Cortex of kidney (tissue), 1 donor: ENCODE measurements at places on chromosomes 2 and 18.

- DNase-seq, result no peak
These were observed 38.6 kb upstream of the ZNF512 start for GRCh38 chr2:27544143-27544821.

DNA sequence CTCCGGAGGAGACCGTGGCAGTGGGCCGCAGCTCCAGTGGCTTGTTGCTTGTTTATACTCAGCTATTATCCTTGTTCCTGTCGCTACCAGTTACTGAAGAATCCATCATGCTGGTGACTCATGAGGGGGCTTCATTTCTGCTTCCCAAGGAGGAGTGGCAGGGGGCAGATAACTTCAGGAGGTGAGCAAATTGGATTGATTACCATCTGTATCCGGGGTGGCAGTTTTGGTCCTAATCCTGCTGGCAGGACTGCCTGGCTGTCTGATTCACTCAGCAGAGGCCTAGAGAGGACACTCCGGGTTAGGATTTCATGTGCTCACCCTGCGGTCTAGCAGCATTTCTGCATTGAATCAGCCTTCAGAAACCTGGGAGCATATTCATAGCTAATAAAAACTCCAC lies 230.0 kb downstream of the ACTR3 start:
- no peak for DNase-seq

GRCh38 chr18:64119916-64120315 lies 29.0 kb downstream of the LINC00305 start:
- no peak for DNase-seq

- DNase-seq, result no peak
These were observed 799.6 kb upstream of the CHAC2 start for GRCh38 chr2:52968043-52968442.

GRCh38 chr2:8620611-8621382 lies 61.1 kb upstream of the ID2 start:
- no peak for DNase-seq

GRCh38 chr2:30362468-30363081 lies 84.5 kb upstream of the LCLAT1 start:
- DNase-seq, result no peak

DNA sequence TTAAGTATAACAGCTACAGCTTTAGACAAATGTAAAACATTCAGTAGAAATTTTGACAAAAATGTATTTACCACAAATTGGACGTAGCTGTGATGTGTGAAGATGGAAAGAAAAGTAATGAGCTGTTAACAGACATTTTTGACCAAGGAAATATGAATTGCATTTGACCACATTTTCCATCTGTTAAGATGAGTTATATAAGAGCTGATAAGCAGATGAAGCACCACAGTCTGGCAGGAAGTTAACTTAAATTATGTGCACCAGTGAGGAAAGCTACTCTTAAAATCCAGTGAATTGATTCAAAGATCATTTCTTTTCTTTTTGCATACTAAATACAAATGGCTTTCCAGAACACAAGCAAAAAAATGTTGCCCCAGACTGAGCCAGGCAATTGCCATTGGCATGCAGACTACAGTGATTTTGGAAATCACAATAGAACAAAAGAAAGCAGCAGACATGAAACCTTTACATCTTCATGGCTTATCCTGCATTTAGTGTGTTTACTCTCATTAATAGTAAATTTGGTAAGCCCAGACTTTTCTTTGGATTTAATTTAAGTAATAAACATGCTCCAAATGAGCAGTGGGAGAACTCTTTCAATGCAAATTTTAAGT lies 493.7 kb downstream of the TMX3 start:
- no peak for DNase-seq

GRCh38 chr2:142008135-142008744 lies 122.6 kb downstream of the LRP1B start:
- no peak for DNase-seq

DNA sequence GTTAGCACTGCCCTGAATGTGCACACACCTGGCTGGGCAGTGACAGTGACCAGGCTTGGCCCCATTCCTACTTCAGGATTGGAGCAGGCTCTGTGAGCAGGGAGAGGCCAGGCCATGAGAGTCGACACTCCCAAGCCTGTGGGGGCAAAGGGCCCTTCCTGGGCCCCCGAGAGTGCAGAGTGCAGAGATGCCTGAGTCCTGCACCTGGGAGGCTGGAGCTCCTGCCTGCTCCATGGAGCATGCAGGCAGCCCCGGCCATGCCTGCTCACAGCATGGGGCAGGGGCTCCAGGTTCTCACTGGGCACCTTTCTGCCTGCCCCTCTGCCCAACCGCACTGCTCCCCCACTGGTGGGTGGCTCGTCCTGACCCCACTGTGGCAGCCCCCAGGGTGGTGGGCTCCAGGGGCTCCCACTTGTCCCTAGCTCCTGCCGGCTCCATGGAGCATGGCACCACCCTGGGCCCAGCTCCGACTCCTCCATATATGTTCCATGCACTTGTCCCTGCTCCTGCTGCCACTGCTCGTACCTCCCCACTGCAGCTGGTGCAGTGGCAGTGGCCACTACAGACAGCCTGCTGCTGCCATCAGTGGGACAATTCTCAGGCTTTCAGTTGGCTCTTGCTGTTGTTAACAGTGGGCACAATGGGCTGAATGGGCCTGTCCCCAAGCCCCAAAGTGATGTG lies 282.0 kb downstream of the RPRM start:
- DNase-seq, result no peak

DNA sequence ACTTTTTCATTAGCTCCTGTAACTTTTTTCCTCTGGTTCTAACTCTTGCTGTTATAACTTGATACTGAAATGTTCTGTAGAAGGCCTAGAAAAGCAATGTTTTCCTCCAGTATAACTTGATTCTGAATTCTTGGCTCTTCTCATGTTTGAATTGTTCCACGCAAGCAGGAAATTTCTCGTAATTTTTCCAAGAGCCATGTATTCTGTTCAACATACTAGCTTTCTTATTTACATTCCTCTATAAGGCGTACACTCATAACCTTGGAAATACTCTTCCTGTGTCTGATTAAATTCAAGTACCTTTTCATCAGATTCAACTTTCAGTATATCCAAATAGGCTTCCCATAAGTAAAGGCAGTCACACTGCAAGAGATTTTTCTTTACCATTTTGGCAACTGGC lies 109.1 kb downstream of the SMAD2 start:
- DNase-seq, result no peak

DNA sequence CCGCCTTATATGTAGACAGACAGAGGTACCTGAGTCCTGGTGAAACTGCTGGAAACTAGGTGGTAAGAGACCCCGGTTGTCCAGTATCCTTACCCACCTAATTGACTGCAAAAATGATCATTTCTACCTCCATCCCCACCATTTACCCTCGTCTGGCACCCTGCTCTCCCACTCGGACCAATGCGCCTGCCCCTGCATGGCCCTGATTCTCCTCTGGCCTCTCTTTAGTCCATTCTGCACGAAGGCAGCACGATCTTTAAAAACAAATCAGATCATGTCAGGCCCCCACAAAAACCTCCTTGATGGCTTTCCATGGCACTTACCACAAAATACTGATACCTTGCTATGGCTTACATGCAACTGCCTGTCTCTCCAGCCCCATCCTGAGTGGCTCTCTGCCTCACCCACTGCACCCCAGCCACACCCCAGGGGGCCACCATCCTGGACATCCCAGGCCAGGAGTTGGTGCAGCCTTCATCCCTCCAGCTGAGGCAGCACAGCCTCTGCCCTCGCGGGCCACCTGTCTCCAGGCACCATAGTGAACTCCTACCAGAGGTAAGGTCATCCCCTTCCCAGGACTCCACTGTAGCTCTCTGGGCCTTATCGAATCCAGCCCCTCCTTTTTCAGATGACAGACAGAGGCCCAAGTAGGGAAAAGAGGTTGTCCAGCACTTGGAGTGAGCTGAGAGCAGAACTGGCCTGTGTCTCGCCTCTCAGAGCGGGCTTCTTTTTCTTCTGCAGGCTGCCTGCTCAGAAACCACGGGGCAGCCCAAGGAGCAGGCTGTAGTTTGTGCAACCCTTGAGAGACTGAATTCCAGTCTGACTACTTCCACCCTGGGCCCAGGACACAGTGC lies 12.3 kb upstream of the CIB4 start:
- no peak for DNase-seq

DNA sequence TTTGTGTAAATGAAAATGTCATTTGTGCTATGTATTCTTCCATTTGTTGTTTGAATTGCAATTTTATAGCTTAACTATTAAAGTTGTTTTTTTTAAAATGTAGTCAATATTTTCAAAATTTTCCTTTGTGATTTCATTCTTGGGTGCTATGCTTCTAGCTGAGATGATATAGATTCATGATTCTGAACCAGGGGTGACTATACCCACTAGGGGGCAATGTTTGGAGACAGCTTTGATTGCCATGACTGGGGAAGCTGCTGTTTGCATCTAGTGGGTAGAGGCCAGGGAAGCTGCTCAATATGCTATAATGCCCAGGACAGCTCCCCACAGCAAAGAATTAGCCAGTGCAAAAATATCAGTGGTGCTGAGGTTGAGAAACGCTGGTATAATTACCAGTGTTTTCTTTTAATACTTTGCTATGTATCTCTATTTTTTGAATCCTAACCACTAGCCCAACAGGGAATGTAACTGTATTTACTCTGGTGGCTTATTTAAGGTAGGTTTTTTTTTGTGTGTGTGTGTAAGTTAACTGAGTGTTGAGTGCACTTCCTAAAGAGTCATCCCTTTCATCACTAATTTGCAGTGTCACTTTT lies 99.7 kb downstream of the MEP1B start:
- no peak for DNase-seq

GRCh38 chr2:126208266-126208665 lies 447.7 kb upstream of the GYPC start:
- no peak for DNase-seq

DNA sequence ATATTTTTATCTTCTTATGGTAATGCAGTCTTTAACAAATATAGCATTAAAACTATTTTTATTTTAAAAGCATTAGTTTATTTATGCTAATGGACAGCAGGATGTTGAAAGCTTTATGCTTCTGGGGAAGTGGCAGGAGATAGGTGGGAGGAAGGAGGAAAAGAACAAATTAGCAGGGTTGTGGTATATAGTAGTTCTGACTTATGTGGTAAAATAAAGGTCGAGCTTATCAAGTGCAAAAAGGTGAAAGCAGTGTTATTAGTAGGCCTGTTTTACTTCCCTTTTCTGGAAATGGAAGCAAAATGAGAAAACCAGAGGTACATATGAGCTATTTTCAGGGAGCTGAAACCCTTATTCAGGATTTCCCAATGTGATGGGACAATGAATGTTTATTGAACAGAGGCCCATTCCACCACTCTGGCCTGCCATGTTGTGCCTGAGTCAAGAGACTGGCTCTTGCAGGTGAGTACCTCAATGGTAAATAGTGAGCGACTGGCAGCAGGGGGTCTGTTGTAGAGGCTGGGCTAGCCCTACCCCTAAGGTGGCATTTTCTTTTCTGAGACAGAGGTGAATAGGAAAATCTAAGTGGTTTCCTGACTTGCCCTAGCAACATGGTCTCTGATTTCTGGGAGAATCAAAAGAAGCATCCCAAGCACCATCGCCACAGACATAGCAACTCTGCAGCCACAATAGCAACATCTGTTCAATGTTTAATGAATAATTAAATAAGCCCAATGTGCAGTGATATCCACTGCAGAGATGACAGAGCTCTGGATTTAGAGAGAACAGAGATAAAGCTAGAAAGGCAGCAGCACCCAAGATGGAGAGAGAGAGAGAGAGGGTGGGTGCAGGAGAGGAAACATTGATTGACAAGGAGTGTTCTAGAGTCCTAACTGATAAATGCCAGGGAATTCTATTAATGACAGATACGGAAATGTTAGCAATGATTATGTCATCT lies 119.7 kb downstream of the UPP2 start:
- DNase-seq, result no peak
